ENCODE measurements at places on chromosomes 6 and 20. TPM values are rescaled to one million over a fixed set of nuclear protein-coding genes. Genes with fewer than 3 reads are reported as not detected.

DNA sequence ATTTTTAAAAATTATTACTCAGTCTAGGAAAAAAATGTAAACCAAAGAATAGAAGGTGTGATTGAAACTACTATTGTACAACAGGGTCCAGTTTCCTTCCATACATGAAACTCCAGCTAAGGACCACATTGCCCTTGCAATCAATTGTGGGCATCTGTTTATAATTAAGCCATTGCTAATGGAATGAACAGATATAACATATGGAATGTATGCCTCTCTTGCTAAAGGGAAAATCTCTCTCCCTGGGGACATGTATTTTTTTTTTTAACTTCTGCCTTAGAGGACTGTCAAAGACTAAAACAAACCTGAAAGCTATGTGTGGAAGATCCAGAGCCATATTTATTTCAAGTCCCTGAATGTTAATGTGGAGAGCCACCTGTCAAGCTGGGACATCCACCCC, 336.8 kb upstream of the MANEA start:
- H3K4me3 ChIP-seq: no peak overlapping the region
- no peaks in the 10 kb centered on the region for H3K36me3 ChIP-seq
- DNase-seq: no peak
- H3K27ac ChIP-seq: no peak overlapping the region
- peaks cover 3% of the 10 kb centered on the region for H3K4me1 ChIP-seq

DNA sequence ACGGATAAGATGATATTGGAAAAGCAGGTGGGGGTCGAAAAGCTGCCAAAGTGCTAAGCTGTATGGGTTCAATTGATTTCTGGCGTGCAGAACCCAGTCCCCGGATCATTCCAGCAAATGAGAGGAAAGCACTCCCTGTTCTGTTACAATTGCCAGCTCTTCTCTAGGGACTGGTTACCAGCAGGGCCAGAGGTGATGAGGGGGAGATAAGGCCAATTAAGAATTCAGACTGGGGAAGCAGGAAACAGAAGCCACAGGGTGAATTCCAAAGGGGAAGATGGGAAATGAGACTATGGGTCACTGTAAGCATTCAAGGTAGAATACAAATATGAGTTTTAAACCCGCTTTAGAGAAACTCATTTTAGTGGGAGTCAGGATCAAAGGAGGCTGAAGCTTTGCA, 349.4 kb upstream of the MAP3K7 start:
- H3K4me1 ChIP-seq: peaks cover 12% of the 10 kb centered on the region
- H3K36me3 ChIP-seq: no peaks in the 10 kb centered on the region
- no peak overlapping the region for H3K27ac ChIP-seq
- H3K4me3 ChIP-seq: no peak overlapping the region
- no peak for DNase-seq
- H3K27me3 ChIP-seq: peaks cover 14% of the 10 kb centered on the region

The SLC24A3 gene
- 0.11 TPM for total RNA-seq

- H3K27ac ChIP-seq: peak overlapping the region; percentile 98
- no peaks in the 10 kb centered on the region for H3K27me3 ChIP-seq
- DNase-seq: no peak
- no peak overlapping the region for H3K4me3 ChIP-seq
Observed at GRCh38 chr6:37243816-37244370, 13.7 kb upstream of the TBC1D22B start.

The ENPP1 gene
- total RNA-seq: 21.1 TPM

DNA sequence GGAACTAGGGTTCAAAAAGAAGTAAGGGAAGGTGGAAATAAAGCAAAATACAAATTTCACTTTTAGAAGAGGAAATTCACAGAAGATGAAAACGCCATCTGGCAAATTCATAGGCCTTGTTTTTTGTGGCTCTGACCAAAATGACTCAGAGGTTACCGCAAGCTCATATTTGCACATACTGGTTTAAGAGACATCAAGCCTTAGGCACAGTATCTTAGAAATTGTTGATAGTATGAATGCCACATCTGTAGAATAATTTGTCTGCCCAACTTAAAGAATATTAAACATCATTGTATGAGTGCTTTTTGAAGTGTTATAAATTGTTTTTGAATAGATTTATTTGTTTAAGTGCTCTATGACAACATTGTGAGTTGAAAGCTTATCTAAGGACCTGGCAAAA, 10.6 kb downstream of the TAAR1 start:
- peaks cover 15% of the 10 kb centered on the region for H3K27me3 ChIP-seq
- no peaks in the 10 kb centered on the region for H3K36me3 ChIP-seq
- H3K4me1 ChIP-seq: peaks cover 6% of the 10 kb centered on the region

The C6orf15 gene
- total RNA-seq: not detected

DNA sequence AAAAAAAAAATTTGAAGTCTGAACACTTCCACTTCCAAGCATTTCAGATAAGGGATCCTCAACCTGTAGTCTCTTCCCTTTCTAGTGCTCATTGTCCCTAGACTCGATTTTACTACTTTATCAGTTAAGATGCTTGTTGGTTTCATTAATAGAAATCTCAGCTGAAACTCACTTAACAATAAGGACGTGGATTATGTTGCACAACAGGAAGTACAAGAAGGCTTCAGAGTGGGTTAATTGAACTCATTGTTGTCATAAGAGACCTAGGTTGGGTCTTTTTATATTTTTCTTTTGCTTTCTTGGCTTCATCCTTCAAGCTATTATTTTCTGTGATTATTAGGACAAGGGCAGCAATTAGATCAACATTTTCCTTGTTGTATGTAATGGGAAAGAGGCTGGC, 175.2 kb downstream of the CDKAL1 start:
- no peak overlapping the region for H3K27ac ChIP-seq
- no peaks in the 10 kb centered on the region for H3K36me3 ChIP-seq
- DNase-seq: no peak
- peaks cover 3% of the 10 kb centered on the region for H3K4me1 ChIP-seq
- H3K27me3 ChIP-seq: no peaks in the 10 kb centered on the region
- no peak overlapping the region for H3K4me3 ChIP-seq

DNA sequence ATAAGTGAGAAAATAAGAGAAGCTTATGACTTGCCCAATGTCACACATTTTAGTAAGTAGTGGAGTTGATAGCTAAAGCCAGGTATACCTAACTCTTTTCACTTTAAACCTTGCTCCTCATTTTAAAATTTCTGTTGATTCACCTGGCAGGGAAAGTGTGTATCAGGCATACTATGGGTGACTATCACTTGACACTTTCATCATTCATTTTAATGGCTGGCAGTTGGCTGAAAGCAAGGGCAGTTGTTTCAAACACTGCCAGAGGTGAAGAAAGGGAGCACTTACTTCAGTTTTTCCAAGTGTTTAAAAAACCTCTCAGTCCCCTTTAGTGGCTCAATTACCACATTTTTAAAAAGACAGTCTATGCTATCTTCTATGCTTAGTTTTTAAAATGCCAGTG, 78.2 kb upstream of the EMILIN3 start:
- DNase-seq: no peak
- no peaks in the 10 kb centered on the region for H3K27me3 ChIP-seq
- peaks cover 68% of the 10 kb centered on the region for H3K36me3 ChIP-seq

The ABHD16B gene
- total RNA-seq: not detected

- H3K4me3 ChIP-seq: no peak overlapping the region
- H3K36me3 ChIP-seq: no peaks in the 10 kb centered on the region
- no peaks in the 10 kb centered on the region for H3K27me3 ChIP-seq
- peaks cover 3% of the 10 kb centered on the region for H3K4me1 ChIP-seq
- no peak for DNase-seq
- H3K27ac ChIP-seq: no peak overlapping the region
Observed at GRCh38 chr20:14775778-14776177, 438.4 kb upstream of the FLRT3 start.

- no peaks in the 10 kb centered on the region for H3K27me3 ChIP-seq
- no peak overlapping the region for H3K27ac ChIP-seq
- H3K4me3 ChIP-seq: no peak overlapping the region
- no peaks in the 10 kb centered on the region for H3K36me3 ChIP-seq
- no peak for DNase-seq
- H3K4me1 ChIP-seq: no peaks in the 10 kb centered on the region
Observed at GRCh38 chr6:159427771-159428170, 258.6 kb downstream of the FNDC1 start.

DNA sequence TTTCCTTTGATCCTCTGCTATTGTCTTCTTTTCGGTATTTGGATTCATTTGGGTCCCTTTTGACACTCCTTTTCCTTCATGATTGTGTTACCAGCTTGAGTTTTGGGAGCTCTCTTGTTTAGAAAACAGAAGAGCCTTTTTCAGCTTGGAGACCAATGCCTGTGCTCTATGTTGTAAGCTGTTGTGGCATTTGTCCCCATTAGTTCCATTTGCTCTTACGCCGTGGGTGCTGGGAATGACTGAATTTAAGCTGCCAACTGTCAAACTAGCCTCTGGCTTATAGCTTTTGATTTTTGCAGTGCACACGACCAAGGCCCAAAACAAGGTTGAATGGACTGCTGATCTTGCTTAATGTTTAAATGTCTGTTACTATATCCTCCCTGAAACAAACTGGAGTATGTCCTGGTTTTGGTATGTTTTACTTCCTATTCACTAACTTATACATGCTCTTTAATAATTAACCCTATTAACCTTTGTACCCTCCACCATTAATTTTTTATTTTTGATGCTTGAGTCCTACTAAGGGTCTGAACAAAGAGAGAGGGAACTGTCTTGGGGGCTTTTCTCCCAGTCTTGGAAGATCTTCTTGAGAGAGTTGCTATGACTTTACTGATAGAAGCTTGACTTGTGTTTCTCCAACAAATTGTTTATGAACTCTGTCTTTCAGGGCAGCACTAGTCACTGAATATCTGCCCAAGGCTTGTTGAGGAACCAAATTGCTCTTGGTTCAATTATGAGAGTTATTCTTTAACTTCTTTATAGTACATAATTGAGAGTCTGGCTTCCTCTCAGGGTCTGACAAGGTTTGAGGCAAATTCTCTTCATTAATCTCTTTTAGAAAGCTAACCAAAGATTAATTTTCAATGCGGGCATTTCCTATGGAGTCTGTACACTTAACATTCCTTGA, 100.3 kb upstream of the SIRPG start:
- H3K36me3 ChIP-seq: no peaks in the 10 kb centered on the region
- no peak overlapping the region for H3K4me3 ChIP-seq
- H3K27me3 ChIP-seq: peaks cover 44% of the 10 kb centered on the region
- no peaks in the 10 kb centered on the region for H3K4me1 ChIP-seq

DNA sequence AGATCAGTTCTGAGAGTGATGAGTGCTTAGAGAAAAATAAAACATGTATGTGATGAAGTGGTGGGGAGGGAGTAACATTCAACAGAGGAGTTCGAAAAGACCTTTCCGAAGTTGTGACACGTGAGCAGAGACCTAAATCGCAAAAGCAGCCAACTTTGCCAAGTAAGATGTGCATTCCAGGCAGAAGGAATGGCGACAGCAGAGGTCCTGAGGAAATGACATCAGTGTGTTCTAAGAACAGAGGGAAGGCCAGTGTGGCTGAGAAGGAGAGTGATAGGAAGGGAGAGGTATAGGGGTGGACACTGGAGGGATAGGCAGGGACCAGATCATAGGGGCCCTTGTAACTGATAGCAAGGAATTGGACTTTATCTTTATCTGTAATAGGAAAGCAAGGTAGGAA, 51.3 kb downstream of the ADAT2 start:
- H3K4me1 ChIP-seq: peaks cover 6% of the 10 kb centered on the region
- no peaks in the 10 kb centered on the region for H3K36me3 ChIP-seq
- no peaks in the 10 kb centered on the region for H3K27me3 ChIP-seq
- H3K4me3 ChIP-seq: no peak overlapping the region

DNA sequence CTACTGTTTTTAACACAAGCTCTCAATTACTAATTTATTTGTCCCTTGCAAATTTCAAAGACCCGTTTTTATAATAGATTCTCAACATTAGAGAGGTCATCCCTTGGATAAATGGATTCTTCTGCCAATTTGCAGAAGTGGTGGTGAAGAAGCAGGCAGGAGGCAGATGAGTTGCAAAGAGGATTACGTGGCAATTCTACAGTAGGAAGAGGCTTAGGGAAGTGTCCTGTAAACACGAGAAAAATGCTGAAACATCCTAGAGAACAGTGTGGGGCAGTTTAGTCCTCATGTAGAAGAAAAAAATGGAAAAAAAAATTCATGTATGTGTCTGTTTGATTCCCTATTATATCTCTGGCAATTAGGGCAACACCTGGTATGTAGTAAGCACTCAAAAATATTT, 87.6 kb downstream of the BMP2 start:
- no peak overlapping the region for H3K4me3 ChIP-seq
- H3K27ac ChIP-seq: no peak overlapping the region
- H3K27me3 ChIP-seq: peaks cover 6% of the 10 kb centered on the region
- DNase-seq: no peak

DNA sequence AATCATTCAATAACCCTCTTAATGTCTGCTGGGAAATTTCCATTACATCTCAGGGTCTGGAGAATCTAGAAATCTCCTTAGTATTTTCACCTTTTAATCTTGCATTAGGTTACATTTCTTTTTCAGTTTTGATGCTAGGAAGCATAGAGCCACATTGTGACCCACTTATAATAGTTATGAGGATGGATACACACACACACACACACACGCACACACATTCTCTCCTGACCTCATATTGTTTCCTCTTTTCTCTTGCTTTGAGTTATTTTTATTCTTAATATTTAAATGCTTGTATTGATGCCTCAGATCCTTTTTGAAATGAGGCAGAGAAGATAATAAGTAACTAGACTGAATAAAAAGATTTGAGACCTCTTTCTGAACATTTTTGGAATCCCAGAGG, 128.4 kb downstream of the KLHL32 start:
- H3K4me1 ChIP-seq: no peaks in the 10 kb centered on the region
- no peaks in the 10 kb centered on the region for H3K36me3 ChIP-seq
- peaks cover 33% of the 10 kb centered on the region for H3K27me3 ChIP-seq
- H3K4me3 ChIP-seq: no peak overlapping the region
- no peak for DNase-seq
- no peak overlapping the region for H3K27ac ChIP-seq

DNA sequence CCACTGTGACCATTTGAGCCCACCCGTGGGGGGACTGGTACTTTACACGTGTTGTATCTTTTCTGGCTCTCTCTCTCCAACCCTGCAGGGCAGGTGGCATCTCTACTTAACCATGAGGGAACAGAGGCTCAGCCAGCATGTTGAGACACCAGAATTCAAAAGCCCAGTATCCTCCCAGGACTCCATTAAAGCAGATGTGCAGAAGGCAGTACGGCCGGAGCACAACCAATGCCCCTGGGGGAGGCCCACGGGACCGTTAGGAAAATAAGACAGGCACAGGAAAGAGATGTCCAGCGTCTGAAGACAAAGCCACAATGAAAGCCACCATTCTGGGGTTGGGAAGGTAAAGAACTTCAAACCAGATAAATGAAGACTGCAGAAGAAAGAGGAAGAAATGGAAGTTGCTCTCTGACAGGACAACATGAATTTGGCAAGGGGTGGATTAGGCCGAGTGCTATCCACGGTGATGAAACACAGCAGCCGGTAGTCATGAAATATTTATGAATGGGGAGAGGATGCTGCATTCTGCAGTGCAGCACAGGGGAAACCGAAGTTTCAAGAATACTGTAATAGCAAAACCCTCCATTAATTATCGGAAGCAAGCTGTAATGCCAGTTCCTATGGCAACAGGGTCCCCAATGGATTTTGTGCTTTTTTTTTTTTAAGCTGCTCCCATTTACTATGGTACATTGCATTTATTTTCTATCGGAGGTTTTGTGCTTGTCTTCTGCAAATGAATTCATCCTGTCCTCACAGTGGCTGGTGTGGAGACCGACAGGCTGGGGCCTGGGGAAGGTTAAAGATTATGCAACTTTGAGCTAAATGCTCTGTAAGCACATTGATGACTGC, 179.4 kb downstream of the NRN1 start:
- no peak overlapping the region for H3K27ac ChIP-seq
- H3K27me3 ChIP-seq: peaks cover 6% of the 10 kb centered on the region
- H3K36me3 ChIP-seq: no peaks in the 10 kb centered on the region
- DNase-seq: no peak
